Stimulated activated CD4-positive, alpha-beta T cell treated with anti-CD3 and anti-CD28 coated beads, Interleukin-12 subunit alpha, Interleukin-12 subunit beta, amount 100 ng/mL, for 48 hours (primary cell): ENCODE measurements at places on chromosomes 12 and 14.

- DNase-seq = no peak
Observed at GRCh38 chr12:77062846-77063461, 2.4 kb downstream of the E2F7 start.

DNA sequence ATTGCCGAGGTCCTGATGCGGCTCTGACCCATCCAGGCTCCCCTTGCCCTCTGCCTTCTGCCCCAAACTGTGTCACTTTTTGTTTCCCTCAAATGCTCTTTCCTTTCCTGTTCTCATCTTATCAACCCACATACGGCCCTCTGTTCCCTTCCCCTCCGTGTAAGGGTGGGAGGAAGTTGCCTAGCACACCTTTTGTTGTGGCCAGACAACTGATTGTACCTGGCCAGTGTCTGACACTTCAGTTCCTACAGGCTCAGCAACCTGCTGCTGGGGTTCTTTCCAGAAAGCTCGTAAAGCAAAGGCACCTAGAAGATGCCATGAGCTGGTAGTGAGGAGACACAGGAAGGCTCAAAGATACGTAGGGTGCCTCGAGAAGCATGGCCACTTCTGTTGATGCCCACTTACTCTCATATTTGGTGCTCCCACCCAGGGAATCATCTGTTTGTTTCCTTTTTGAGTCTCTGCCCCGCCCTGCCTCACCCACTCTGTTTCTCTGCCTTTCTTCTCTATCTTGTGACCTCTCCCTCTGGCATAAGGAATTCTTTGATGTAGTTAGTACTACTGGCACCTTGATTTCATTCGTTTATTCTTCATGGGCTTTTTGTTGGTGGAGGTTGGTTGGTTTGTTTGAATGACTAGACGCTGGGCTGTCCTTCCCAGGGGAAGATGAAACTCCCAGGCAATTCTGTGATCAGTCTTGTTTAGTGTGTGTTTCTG, 152.4 kb upstream of the FKBP4 start:
- DNase-seq = peak; percentile 4

- no peak for DNase-seq
Observed at GRCh38 chr12:111638556-111638955, 39.4 kb upstream of the ATXN2 start.

- no peak for DNase-seq
Observed at GRCh38 chr14:58797010-58797429, 159.3 kb downstream of the DACT1 start.

- DNase-seq = no peak
Observed at GRCh38 chr14:66709291-66709690, 201.3 kb downstream of the GPHN start.

GRCh38 chr14:36517242-36518030, 2.6 kb downstream of the NKX2-1 start:
- DNase-seq = no peak

DNA sequence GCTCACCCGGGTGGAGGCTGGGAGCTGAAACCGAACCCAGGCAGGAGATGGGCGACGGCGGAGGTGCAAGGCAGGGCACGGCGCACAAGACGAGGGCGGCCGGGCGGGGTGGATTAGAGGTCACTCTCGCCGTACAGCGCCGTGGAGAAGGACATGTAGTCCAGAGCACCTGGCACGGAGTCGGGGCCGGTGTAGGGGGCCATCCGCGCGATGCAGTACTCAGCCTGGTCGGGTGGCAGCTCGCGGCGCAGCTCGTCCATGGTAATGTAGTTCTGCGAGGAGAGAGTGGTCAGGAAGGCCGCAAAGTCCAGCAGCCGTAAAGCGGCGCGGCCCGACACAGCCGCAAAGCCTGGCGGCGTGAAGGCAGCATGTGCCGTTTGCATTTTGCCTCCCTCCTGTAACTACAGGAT, 81.9 kb upstream of the ZFP36L1 start:
- DNase-seq = no peak

DNA sequence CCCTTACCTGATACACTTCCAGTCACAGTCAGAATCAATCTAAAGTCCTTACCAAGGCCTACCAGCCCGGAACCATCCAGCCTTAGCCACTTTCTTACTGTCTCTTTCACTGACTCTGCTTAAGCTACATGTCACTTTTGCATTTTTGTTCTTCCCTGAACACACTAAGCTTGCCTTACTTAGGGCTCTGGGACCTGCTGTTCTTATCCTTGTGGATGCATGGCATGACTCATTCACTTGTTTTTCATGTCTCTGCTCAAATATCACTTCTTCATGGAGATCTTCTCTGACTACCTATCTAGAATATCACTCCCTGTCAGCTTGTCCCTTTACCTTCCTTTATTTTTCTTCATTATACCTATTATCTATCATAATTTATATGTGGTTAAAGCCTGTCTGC, 65.6 kb upstream of the ZDHHC17 start:
- no peak for DNase-seq

- DNase-seq = no peak
Observed at GRCh38 chr14:99936056-99936455, 129.2 kb upstream of the EVL start.

GRCh38 chr12:22262309-22262708, 72.2 kb downstream of the ST8SIA1 start:
- no peak for DNase-seq

- no peak for DNase-seq
Observed at GRCh38 chr12:68428724-68429501, 96.8 kb upstream of the MDM1 start.

DNA sequence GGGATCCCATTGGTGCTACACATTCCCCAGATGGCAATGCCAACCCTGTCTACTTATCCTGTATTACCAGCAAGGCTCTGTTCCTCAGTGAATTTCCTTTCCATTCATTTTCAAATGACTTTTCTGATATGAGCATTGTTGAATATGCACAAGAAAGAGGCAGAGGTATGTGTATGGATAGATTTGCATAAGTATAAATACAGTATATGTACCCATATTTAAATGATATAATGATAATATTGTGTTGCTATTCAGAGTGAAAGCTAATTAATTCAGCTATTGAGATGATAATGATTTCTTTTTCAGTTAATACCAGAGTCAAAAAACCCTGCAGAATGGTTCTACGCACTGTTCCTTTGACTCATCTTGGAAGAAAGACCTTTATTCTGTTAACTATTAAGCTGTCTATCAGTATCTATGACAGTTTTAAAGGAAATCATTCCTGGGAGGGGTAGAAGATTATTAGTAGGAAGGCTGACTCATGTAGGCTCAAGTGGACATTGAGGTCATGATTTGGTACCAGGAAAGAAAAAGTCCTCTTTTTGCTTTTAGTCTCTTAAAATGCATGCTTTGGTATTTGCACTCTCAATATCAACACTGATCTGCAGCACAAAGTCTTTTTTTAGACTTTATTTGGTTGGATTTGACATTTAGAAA, 44.9 kb upstream of the GAS2L3 start:
- DNase-seq = no peak

GRCh38 chr12:14774074-14774905, 29.0 kb downstream of the WBP11 start:
- DNase-seq = peak; percentile 81

DNA sequence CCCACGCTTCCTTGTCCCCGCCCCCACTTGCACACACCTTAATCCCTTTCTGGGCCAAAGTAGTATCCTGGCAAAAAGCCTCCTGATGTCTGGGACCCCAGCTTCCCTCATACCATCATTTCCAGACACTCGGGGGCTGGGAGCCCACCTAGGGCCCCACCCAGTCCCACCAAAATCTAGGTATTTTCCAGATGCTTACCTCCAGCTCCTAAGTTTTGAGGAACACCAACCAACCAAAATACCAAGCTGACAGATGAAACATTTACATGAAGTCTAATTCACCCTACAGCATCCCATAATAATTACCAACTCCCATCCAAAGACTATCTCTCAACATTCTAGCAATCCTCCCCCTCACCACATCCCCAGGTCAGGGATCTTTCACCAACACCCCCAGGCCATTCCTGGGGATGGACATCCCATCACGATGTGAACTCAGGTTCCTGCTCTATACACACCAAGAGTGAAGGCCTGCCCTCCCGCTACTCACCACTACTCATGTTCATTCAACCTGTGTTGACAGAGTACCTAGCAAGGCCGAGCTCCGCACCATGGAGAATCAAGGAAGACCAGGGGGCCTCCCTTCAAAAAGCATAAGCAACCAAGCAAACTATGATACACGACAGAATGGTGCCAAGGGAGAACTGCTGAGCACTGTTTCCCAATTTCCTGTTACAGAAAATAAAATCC, 1.6 kb upstream of the CHD4 start:
- no peak for DNase-seq

DNA sequence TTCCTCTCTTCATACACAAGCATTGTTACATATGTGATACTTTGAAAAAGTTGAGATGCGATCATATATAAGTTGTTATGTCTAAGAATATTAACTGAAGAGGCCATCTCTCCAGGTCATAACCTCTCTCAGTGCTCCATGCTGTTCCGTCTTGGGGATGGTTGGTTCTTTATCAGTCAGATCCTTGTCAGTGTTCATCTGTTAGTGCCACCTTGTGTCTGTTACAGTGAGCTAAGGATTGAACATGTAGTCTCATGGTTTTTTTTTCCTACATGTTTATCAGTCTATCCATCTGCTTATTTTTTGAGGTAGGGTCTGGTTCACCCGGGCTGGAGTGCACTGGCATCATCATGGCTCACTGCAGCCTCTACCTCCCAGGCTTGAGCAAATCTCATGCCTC, 30.5 kb downstream of the EP400 start:
- DNase-seq = no peak

DNA sequence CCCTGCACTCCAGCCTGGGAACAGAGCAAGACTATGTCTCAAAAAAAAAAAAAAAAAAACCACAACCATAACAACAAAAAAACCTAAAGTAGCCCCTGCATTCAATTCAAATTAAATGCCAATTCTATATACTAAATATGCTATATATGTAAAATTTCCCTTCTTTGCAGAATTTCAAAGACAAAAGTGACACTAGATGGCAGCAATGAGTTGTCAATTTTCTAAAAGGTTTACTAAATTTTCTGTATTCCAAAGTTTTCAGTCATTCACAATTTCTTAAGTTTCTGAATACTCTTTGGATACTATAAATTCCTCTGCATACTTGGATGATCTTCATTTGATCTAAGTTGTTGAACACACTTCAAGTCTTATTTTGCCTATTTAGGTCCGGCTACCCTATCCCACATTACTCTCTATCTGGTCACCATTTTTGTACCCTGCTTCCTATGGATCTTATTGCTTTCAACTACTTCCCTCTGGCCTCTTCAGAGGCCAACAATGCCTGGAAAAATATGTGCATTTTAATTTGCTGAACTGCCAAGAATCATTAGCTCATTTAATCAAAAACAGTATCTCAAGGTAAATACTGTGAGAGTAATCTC, 27.9 kb downstream of the HNRNPC start:
- no peak for DNase-seq

GRCh38 chr12:47779301-47779942, 6.4 kb downstream of the SLC48A1 start:
- peak; percentile 85 for DNase-seq

GRCh38 chr12:123983822-123984485, 10.9 kb downstream of the ZNF664 start:
- no peak for DNase-seq

- no peak for DNase-seq
Observed at GRCh38 chr12:47705229-47705565, 633 bp downstream of the RPAP3 start.

DNA sequence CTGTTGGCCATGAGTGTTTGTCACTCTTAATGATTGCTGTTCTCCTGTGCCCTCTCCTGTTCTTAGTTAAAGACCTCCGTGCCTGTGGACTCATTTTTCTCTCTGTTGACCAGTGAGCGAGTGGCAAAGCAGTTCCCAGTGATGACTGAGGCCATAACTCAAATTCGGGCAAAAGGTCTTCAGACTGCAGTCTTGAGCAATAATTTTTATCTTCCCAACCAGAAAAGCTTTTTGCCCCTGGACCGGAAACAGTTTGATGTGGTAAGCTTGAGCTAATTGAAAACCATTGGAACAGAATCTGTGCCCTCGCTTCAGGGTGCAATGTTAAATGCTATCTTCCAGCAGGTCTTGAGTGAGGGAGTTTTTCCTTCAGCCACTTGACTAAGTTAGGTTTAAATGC, 19.8 kb downstream of the ACAD10 start:
- DNase-seq = no peak

- no peak for DNase-seq
Observed at GRCh38 chr14:106377432-106377831, 851.0 kb downstream of the TMEM121 start.

DNA sequence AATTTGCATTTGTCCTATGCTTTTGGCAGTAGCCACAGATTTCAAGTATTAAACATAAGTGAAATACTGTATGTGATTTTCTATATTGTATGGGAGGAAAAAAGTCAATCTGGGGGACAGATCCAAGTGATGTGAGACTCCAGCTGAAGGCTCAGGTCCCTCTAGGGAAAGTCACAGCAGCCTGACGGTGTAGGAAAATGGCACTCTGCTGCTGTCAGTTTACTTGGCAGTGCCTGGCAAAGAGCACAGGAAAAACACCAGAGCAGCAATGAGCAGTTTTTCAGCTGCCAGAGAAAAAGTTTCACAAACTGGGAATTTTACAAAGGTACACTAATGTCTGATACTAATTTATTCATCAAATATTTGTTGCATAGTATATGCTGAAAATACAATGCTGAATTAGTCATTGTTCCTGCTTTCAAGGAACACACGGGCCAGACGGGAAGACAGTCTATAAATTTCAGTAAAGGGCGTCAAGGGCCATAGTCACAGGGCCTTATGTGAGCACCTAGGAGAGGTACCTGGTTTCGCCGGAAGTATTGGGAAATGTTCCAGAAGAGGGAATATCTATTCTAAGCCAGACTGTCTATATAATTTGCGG, 66.2 kb upstream of the SLC38A2 start:
- no peak for DNase-seq

DNA sequence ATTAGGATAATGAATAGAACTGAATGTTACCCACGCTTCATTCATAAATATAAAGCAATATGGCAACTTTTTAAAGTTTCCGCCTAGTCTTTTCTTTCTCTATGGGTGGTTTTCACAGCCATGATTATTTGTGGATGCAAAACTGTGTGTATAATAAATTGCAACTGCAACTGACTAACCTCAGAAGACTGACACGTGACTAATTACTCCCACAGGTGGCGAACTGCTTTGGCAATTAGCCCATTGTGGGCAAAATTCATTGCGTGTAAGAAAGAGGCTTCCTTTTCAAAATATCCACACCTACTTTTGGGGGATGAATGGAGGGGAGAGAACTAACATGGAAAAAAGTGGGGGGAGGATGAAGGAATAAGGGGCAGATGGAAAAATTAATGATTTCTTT, 79.0 kb downstream of the SLC25A21 start:
- no peak for DNase-seq

DNA sequence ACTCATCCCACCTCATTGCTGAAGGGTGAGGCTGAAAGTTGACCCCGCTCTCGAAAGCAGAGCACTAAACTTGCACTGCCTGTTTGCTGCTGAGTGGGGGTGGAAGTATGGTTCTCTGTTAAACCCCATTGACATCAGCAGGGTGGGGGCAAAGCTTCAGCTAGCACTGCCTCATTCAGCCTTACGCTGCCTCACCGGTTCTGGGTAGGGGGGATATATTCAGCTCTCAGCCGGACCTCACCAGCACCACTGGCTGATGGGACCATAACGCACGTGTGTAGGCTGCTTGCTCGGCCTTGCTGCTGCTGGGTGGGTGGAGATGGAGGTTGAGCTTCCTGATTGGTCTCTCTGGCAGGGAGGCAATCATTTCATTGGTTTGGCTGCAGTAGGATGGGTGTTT, 265.7 kb upstream of the RTL1 start:
- no peak for DNase-seq
